HCT116 (cell line): ENCODE measurements at places on chromosomes 6 and 20. TPM values are rescaled to one million over a fixed set of nuclear protein-coding genes. Genes with fewer than 3 reads are reported as not detected.

- H3K27me3 ChIP-seq, result no peaks in the 10 kb centered on the region
- no peak overlapping the region for H3K27ac ChIP-seq
- H3K4me3 ChIP-seq, result no peak overlapping the region
- H3K36me3 ChIP-seq, result no peaks in the 10 kb centered on the region
- DNase-seq, result no peak
- H3K4me1 ChIP-seq, result no peaks in the 10 kb centered on the region
These were observed 31.8 kb upstream of the PDE7B start for GRCh38 chr6:135819665-135820064.

DNA sequence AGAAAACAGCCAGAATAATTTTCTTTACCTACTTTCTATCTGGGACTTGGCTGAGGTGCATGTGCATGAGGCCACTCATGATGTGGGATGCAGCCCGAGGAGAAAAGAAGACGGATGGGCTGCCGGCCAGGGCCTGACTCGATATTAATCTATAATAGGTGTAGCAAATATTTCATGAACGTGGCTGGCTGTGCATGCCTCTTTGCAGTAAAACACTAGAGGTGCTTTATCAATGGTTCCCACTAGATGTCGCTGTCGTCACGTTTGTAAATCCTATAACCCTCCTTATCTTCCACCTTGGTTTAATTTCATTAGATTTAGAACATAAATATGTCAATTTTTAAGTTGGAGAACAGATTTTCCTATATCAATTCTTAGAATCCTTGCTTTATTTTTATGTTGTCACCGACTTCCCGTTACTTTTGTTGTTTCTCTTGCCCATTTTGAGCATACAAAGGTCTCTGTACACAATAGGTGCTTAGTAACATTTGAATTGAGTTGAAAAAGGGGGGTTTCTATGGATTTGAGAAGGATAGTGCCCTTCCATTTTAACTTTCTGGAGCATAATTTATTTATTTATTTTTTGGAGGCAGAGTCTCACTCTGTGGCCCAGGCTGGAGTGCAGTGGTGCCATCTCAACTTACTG is 19.6 kb upstream of the FERMT1 start:
- DNase-seq, result peak; percentile 60
- H3K27me3 ChIP-seq, result peaks cover 4% of the 10 kb centered on the region; the same call in 1 of the 2 replicates
- no peak overlapping the region for H3K27ac ChIP-seq
- peaks cover 4% of the 10 kb centered on the region; the same call in 1 of the 2 replicates for H3K4me1 ChIP-seq
- H3K4me3 ChIP-seq, result no peak overlapping the region

DNA sequence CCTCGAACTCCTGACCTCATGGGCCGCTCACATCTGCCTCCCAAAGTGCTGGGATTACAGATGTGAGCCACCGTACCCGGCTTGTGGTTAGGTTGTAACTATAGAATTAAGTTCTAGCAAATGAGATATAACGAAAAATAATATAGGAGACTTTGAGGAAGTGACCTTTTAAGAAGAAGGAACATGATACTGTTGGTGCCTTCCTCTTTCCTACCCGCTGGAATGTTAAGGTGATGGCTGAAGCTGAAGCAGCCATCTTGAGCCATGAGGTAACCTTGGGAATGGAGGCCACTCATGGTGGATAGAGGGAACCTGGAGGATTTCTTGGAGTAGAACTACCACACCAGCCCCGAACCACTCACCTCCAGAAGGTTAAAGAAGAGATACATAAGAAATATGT is 48.1 kb upstream of the MDGA1 start:
- DNase-seq, result no peak
- H3K4me3 ChIP-seq, result no peak overlapping the region
- no peaks in the 10 kb centered on the region for H3K4me1 ChIP-seq
- H3K27me3 ChIP-seq, result peaks cover 2% of the 10 kb centered on the region; the same call in 1 of the 2 replicates

- no peak overlapping the region for H3K4me3 ChIP-seq
- DNase-seq, result peak; percentile 2
- H3K27ac ChIP-seq, result no peak overlapping the region
- H3K27me3 ChIP-seq, result no peaks in the 10 kb centered on the region
- H3K4me1 ChIP-seq, result no peaks in the 10 kb centered on the region
These were observed 111.0 kb upstream of the TFAP2D start for GRCh38 chr6:50602292-50602691.

- H3K36me3 ChIP-seq, result no peaks in the 10 kb centered on the region
- H3K4me3 ChIP-seq, result no peak overlapping the region
- peaks cover 3% of the 10 kb centered on the region; the same call in 1 of the 2 replicates for H3K4me1 ChIP-seq
- H3K27ac ChIP-seq, result no peak overlapping the region
These were observed 165.0 kb upstream of the SULF2 start for GRCh38 chr20:47950124-47950912.

GRCh38 chr6:132961610-132962009 is 147.2 kb downstream of the RPS12 start:
- H3K4me3 ChIP-seq, result no peak overlapping the region
- no peak overlapping the region for H3K27ac ChIP-seq
- no peaks in the 10 kb centered on the region for H3K27me3 ChIP-seq
- no peak for DNase-seq
- H3K4me1 ChIP-seq, result no peaks in the 10 kb centered on the region
- H3K36me3 ChIP-seq, result no peaks in the 10 kb centered on the region

DNA sequence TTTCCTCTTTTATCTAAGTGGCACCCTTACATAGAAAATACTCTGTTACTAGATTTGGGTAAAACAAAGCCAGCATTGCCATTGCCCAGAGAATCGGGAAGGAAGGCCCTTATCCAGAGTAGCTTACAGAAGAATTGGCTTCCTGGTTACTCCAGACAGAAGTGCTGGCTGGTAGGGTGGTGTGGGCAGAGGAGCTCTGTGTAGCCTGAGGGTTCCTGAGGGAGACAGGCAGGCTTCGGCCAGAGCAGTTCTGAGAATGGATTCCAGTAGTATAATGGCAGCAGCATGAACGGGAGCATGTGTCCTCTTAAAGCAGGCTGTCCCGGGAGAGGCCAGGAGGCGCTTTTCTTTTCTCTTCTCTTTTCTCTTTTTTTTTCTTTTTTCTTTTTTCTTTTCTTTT is 11.9 kb downstream of the CUL9 start:
- no peak for DNase-seq
- H3K4me3 ChIP-seq, result no peak overlapping the region
- H3K27ac ChIP-seq, result no peak overlapping the region
- no peaks in the 10 kb centered on the region for H3K36me3 ChIP-seq

DNA sequence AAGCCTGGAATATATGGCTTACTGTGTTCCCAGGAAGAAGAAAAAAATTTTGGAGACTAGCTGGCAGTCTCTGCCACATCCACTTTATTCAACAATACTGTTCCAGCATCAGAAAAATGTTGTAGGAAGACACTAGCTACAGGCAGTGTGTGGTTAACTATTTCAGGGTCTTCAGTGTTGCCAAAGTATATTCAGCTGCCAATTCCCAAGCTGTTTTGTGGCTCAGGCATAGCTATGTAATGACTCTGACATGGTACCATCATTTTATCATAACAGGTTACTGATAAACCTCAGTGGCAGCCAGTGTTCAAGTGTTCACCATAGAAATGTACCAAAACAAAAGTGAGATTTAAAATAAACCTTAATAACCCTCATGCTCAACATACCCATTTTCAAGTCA is 503.1 kb downstream of the ADGRB3 start:
- no peak overlapping the region for H3K4me3 ChIP-seq
- DNase-seq, result no peak
- H3K27ac ChIP-seq, result no peak overlapping the region
- no peaks in the 10 kb centered on the region for H3K36me3 ChIP-seq

DNA sequence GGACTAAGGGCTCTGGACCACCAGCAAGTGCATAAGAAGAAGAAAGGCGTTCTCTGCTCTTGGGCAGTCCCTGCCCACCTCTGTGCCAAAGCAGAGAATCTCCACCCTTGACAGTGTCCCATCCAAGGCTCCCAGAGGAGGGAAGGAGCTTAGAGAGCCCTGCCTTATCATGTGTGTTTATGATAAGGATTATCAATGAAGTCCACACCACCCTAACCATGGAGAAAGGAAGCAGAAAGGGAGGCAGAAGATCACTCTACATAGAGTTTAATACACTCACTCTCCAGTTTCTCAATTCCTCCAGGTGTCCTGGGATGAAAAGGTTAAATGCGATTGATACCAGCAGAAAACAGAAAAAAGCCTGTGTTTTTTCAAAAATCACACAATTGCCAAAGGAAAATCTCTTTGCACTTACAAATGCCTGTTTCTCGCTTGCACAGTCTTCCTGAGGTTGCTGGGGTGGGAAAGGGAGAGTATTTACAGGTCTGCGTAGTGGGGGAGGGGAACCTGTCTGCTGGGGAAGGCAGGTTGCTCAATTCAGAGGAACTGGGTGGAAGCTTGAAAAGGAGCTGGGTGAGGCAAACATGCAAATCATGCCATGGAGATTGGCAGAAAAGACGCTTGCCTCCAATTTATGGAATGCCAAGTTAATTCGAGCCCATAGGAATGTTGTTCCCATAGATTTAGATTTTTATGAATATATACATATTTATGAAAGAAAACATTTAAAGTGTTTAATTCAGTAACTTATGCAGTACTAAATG is 104.0 kb downstream of the EYA2 start:
- DNase-seq, result no peak
- no peak overlapping the region for H3K27ac ChIP-seq
- no peaks in the 10 kb centered on the region for H3K36me3 ChIP-seq

GRCh38 chr6:34246563-34247391 is 2.0 kb downstream of the SMIM29 start:
- H3K27ac ChIP-seq, result peak overlapping the region; percentile 95
- DNase-seq, result no peak
- H3K4me1 ChIP-seq, result peaks cover 81% of the 10 kb centered on the region
- no peak overlapping the region for H3K4me3 ChIP-seq

GRCh38 chr6:168950858-168951214 is 302.8 kb downstream of the THBS2 start:
- H3K4me3 ChIP-seq, result no peak overlapping the region
- H3K4me1 ChIP-seq, result no peaks in the 10 kb centered on the region
- H3K36me3 ChIP-seq, result no peaks in the 10 kb centered on the region

DNA sequence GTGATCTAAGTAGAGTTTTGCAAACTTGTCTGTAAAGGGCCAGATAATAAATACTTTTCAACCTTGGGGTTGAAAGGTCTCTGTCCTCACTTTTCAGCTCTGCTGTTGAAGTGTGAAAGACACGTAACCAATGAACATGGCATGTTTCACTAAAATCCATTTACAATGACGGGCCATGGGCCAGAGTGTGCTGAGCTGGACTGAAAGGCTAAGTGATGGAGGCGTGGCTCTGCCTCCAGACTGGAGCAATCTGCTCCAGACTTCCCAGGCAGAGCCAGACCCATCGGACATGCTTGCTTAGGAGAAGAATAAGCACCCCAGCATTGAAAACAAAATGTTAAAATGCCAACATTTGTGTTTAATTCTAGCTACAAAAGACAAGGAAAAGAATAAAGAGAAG is 41.4 kb downstream of the SCAND1 start:
- DNase-seq, result no peak
- H3K4me1 ChIP-seq, result no peaks in the 10 kb centered on the region
- H3K4me3 ChIP-seq, result no peak overlapping the region
- no peak overlapping the region for H3K27ac ChIP-seq

GRCh38 chr6:130927305-130927704 is 100.1 kb downstream of the SMLR1 start:
- no peaks in the 10 kb centered on the region for H3K36me3 ChIP-seq
- no peaks in the 10 kb centered on the region for H3K27me3 ChIP-seq
- DNase-seq, result peak; percentile 54
- no peak overlapping the region for H3K27ac ChIP-seq
- peaks cover 13% of the 10 kb centered on the region for H3K4me1 ChIP-seq
- no peak overlapping the region for H3K4me3 ChIP-seq

DNA sequence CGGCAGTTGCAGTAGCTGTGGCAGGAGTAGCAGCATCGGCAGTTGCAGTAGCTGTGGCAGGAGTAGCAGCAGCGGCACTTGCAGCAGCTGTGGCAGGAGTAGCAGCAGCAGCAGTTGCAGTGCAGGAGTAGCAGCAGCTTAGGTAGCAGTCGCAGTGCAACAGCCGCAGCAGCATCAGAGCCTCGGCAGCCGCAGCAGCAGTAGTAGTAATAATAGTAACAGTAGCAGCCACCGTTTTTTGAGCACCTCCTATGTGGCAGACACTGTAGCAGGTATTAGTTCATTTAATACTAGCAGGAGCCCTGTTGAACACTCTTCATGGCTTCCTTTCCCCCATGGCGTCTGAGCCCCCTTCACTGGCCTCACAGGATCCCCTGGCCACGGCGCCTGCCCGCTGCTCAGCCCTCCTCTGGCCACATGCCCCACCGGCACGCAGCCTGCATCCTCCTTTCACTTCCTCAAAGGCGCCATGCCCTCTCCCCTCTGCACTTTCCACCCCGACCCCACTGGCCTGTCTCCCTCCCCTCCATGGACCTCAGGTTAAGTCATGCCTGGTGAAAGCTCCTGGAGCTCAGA is 19.1 kb upstream of the IRF4 start:
- DNase-seq, result no peak
- H3K4me1 ChIP-seq, result no peaks in the 10 kb centered on the region
- H3K27ac ChIP-seq, result no peak overlapping the region
- H3K4me3 ChIP-seq, result no peak overlapping the region

- peak overlapping the region; percentile 66 for H3K4me3 ChIP-seq
- DNase-seq, result no peak
- H3K36me3 ChIP-seq, result no peaks in the 10 kb centered on the region
- no peaks in the 10 kb centered on the region for H3K27me3 ChIP-seq
These were observed 1.6 kb upstream of the FAM135A start for GRCh38 chr6:70411542-70412251.

- peaks cover 7% of the 10 kb centered on the region for H3K36me3 ChIP-seq
- peaks cover 11% of the 10 kb centered on the region for H3K4me1 ChIP-seq
- peak; percentile 92 for DNase-seq
- no peaks in the 10 kb centered on the region for H3K27me3 ChIP-seq
- H3K4me3 ChIP-seq, result peak within 1 kb of the TSS; percentile 86
These were observed at the start of gene PROCR for GRCh38 chr20:35171753-35172433. Gene PROCR, plus strand, starts transcription at chr20:35172072. Its CDS starts 83 bp downstream, at chr20:35172155.

DNA sequence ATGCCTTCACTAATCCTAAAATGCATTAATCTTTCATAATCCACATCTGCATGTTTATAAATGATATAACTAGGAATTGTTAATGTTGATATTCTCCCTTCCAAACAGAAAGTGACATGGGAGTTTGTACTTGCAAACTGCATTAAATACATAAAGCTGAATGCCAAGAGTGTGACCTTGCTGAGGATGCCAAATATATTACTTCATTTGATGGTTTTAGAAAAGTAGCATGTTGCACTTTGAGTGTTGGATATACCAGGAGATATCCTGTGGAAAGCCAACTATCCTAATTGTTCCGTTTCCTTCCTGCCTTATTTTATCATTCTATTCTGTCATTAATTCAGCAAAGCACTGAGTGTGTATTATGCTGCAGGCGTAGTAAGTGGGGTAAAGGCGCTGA is 229.8 kb downstream of the TMEM242 start:
- H3K27me3 ChIP-seq, result no peaks in the 10 kb centered on the region
- no peak overlapping the region for H3K4me3 ChIP-seq
- H3K36me3 ChIP-seq, result no peaks in the 10 kb centered on the region
- no peak for DNase-seq
- H3K27ac ChIP-seq, result no peak overlapping the region
- H3K4me1 ChIP-seq, result no peaks in the 10 kb centered on the region

- DNase-seq, result no peak
- no peaks in the 10 kb centered on the region for H3K27me3 ChIP-seq
- H3K36me3 ChIP-seq, result peaks cover 8% of the 10 kb centered on the region; the same call in 1 of the 2 replicates
- no peaks in the 10 kb centered on the region for H3K4me1 ChIP-seq
These were observed 12.9 kb downstream of the SLC17A9 start for GRCh38 chr20:62965363-62965771.

The BHLHE23 gene
- total RNA-seq, result not detected

The MAK gene
- 0.22 TPM for total RNA-seq

The MYLK2 gene
- 0.34 TPM for total RNA-seq

The MAP7 gene
- 35.5 TPM for total RNA-seq

The GJA10 gene
- total RNA-seq, result not detected

The LY6G5B gene
- 15.4 TPM for total RNA-seq

The C6orf58 gene
- total RNA-seq, result 0.20 TPM

The SLC44A4 gene
- 0.74 TPM for total RNA-seq

The FOXA2 gene
- total RNA-seq, result 0.10 TPM

The CRISP3 gene
- not detected for total RNA-seq
